Fibroblast of the conjunctiva (primary cell): ENCODE measurements at places on chromosomes 11 and 22.

DNA sequence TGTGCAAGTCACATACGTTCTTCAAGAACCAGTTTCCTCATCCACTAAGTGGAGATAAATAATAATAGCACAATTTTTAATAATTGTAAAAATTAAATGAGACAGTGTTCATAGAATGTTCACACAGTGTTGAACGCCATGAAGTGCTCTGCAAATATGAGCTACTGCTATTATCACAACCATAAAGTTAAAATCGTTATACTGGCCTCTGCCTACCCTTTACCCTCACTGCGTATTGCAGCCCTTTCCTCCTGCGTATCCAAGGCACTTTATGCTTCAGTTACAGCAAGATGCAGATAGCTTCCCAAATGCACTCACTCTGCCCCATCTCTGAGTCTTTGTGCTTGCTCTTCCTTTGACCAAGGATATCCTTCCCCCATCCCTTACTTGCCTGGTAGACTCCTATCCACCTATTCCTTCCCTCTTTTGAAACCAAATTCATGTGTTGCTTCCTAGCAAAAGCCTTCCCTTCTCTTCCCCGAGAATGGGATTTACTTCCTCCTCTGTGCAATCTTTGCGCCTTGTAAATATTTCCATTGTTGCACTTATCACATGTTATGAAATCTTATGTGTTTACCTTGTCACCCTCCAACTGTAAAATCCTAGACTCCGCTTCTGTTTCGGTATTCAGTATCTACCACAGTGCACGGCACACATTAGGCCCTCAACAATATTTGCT lies 196.9 kb downstream of the ADAMTS15 start:
- DNase-seq, result no peak

GRCh38 chr11:60710482-60710881 lies 11.1 kb downstream of the MS4A8 start:
- DNase-seq, result no peak

GRCh38 chr11:119700030-119700429 lies 29.0 kb downstream of the NECTIN1 start:
- no peak for DNase-seq

DNA sequence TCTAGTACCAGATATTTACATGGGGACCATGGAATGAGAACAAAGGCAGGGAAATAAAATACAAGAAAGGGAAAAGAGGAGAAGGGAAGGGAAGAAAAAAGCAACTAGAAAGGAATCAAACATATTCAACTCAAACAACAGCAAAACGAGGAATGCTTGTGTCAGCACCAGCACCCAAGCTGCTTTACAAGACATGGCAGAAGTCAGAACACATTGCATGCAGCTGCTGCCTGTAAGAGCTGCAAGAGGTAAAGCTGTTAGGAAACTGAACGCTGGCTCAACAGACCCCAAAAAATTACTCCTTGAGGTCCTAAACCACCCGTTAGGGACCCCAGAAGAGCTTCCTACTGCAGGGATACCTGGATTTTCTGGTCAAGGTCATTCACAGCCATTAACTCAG lies 296.9 kb downstream of the OPCML start:
- no peak for DNase-seq

DNA sequence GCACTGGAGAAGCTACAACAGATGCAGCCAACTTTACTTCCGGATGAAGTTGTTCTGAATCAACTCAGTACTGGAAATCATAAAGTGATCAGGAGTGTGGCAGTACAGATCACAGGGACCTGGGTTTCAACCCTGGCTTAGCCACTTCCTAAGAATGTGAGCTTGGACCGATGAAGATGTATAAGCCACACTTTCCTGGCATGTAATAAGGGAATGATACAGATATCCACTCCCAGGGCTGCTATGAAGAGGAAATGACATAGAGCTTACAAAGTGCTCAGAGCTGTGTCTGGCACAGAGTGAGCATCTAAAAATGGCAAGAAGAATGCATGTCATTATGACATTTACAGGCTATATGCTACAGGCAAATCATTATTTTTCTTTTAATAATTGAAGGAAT lies 378.7 kb downstream of the NTM start:
- no peak for DNase-seq

DNA sequence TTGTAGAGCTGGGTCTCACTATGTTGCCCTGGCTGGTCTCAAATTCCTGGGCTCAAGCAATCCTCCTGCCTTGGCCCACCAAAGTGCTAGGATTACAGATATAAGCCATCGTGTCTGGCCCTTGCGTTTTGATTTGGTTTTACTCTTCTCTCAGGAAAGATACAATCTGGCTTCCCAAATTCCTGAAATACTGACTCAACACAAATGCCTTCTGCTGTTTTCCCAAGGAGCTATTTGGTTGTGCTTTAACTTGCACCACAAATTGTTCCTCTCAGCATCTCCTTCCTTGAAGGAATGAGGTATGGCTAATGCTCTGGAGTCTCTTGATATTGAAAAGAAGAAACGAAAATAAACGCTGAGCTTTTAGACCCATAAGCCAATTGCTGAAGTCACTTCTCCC lies 110.0 kb upstream of the PAX6 start:
- DNase-seq, result no peak

GRCh38 chr11:125496529-125496857 lies 428 bp upstream of the FEZ1 start:
- no peak for DNase-seq

- no peak for DNase-seq
These were observed 472.3 kb downstream of the MN1 start for GRCh38 chr22:27329131-27329850.

DNA sequence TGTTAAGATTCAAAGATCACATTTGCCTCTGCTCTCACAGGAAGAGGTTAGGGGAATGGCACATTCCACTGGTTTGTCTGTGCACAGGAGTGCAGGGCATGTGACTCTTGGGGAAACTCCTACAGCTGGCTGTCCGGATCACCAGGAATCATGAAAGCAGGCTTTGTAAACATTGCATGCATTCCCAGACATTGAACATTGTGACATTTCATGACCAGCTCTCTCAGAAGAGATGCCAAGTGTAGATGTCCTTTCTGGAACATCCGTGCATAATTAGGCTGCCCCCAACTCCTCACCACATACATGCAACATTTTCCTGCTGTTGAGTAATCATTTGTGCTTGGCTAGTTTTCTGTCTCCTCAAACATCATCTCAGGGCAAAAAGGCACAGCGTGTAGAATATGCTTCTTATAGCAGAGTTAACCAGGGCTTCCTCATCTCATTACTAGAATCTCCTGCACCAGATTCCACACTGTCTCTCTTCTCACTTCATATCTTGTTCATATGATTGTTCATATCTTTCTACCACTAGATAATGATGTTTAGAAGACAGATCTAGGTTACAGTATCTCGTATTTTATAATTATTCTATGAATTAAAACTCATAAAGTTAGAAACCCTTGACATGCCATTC lies 694.7 kb downstream of the NTM start:
- DNase-seq, result peak; percentile 79

DNA sequence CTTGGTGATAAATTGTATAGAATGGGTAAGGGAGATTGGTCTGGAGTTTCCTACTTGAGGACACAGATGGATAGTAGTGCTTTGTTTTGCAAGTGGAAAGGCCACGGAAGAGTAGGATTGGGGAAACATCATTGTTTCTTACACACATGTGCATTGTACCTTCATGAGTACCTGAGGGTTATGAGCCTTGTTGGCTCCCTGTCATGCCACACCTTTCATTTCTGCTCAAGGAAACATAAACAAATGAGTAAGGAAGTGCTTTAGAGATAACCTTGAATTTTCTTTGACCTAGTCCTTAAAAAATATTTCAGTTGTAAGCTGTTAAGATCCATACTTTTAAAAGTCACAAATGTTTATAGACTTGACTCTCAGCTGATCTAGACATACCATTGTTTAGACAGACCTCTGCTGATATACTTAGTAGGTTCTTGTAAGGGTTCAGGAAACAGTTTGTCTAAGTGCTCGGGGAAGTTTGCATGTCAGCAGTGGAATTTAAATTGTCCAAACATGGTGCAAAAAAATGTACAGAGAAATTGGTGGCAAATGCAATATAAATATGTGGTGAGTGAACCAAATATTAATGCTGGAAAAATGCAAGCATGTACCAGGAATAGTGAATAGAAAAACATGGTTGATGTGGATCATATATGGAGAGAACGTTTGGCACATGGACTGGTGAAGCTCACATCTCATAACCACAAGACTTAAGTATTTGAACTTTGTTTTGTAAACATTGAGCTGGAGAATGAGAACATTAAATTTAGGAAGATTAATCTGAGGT lies 40.9 kb downstream of the GAS2 start:
- no peak for DNase-seq

GRCh38 chr11:73401217-73401923 lies 25.2 kb downstream of the RELT start:
- no peak for DNase-seq

- no peak for DNase-seq
These were observed 2.4 kb downstream of the RPS19BP1 start for GRCh38 chr22:39530116-39530515.

DNA sequence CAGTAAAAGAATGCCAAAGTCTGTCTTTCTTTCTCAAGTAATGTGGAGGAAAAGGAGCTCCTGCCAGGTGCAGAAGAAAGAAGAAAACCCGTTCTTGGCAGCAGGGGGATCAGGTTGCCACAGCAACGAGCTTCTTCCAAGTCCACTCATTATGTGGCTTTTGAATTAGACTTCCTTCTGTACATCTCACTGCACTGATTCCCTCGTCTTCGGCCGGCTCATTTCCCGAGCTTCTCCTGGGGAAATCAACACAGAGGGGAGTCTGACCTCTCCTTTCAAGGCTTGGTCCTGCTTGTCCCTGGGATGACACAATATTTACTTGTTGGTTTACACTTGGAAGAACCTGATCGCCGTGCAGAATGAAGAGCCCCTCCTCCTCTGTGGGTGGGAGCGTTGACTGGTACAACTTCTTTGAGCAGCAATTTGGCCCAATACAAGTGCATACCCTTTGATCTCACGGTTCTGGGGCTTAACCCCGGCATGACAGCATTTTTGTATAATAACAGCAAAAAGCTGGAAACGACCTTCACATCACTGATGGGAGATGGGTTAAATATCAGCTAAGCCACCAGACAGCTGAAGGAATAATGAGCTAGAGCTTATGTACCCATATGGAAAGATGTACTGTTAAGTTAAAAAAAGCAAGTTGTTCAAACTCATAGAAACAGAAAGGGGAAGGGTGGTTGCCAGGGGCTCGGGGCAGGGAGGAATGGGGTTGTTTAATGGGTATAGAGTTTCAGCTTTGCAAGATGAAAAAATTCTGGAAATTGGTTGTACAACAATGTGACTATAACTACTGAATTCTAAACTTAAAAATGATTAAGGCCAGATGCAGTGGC lies 35.4 kb downstream of the MCHR1 start:
- DNase-seq, result no peak

- DNase-seq, result no peak
These were observed 335.3 kb downstream of the FAM181B start for GRCh38 chr11:82398300-82398815.

- no peak for DNase-seq
These were observed 828.0 kb downstream of the DLG2 start for GRCh38 chr11:84799112-84799511.

DNA sequence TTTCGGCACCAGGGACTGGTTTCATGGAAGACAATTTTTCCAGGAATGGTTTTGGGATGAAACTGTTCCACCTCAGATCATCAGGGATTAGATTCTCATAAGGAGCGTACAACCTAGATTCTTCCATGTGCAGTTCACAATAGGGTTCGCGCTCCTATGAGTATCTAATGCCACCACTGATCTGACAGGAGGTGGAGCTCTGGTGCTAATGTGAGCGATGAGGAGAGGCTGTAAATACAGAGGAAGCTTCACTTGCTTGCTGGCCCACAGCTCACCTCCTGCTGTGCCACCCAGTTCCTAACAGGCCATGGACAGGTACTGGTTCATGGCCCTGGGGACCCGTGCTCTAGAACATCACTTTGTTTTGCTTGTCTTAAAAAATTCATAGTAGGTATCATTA lies 41.8 kb upstream of the AMPD3 start:
- no peak for DNase-seq

GRCh38 chr11:63736864-63737263 lies 31.7 kb downstream of the ZFTA start:
- no peak for DNase-seq
